ENCODE measurements at places on chromosomes 5 and 9.

- DNase-seq, result no peak
Measured at GRCh38 chr5:8676695-8677094, 807.7 kb downstream of the MTRR start.

- DNase-seq, result no peak
Measured at GRCh38 chr9:98870782-98871557, 63.5 kb downstream of the GALNT12 start.

DNA sequence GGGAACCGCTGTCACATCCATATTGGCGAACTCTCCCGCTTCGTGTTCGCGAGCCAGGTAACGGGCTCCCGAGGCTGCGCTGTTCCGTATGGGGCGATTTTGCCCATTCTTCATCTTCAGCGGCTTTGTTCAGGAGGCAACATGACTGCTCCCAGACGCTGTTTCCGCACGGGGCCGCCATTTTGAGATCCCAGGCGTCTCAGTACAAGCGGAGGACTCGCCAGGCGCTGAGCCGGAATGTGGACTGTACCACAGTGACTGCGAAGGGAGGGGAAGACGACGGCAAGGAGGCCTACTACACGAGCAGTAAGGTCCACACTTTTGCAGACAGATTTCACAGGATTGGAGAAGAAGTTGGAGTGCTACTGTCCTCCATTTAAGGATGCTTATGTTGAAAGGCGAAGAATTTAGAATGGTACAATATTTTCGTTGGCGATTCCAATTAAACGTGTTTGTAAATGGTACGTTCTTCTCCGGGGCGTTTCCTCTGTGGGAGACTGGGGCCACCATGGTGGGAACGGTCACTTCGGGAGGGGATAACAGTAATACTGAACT, 41.6 kb upstream of the ZNF300 start:
- DNase-seq, result no peak

- no peak for DNase-seq
Measured at GRCh38 chr9:92605224-92605623, 64.7 kb downstream of the IPPK start.

DNA sequence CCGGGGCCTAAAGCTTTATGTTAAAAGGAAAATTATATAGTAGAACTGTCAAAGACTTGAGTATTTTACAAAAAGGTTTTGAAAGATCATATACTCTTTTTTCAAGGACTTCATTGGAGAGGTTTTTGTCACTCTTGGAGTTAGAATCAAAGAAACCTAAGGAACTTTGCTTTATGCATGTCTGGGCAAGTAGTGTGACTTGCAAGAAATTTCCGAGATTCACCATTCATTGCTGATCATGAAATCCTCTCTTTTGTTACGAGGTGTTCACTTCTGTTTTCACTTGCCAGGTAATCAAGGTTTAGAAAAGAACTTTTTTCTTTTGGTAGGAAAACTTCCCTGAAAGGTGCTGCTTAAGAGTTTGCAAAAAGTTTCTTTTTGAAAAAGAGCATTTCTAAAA, 64.8 kb downstream of the NUP214 start:
- DNase-seq, result no peak

DNA sequence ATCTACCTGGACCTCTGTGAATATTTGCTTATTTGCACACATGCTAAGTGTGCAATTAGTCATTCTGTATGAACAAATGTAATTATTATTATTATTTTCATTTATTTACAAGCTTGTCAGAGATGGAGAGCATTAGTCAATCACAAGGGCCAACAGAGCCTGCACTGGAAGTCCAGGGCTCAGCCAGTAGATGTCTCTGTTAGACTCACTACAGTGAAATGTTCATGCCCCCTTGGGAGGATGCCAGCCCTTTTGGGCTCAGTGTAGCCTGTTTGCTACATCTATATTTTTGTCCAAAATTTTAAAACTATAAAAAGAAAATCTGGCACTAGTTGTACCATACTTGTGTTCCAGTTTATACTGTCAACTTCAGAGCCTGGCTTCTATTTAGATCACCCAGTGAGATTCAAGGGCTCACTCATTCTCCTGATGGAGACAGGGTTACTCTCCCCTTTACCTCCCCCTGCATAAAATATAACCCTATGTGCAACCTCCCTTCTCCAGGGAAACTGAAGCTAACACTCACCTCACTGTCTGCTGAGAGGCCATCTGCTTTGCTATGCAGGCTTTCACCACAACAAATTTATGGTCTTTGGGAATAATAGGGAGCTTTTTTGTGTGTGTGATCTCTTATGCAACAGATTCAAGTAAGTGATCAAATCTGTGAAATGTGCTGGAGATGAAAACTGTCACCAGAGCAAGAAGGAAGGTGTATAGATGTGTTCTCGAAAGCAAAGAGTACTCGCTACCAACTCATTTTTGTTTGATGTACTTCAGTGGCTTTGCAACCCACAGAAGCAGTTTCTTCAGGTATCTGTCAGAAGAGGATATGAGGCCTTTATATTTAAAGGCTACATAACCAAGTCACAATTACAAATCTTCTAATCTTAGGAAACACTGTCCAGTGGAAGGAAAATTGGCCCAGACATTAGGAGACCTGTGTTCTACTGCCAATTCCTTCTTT, 99.9 kb upstream of the TLE4 start:
- DNase-seq, result no peak

DNA sequence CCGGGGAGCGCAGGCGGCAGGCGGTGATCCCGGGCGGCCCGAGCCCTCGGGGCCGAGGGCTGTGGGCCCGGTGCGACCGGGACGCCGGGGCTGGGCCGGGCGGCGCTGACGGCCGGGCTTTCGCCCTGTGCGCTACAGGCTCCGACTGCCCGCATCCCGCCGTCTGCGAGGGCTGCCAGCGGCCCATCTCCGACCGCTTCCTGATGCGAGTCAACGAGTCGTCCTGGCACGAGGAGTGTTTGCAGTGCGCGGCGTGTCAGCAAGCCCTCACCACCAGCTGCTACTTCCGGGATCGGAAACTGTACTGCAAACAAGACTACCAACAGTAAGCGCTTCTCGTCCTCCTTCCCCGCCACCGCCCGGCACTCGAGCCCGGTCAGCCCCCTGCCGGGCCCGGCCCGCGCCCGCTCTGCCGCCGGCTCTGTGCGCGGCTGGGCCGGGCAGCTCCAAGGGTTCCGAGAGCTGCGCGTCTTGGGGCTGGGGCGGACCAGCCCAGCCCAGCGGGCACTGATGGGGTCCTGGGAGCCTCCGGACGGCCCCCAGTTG, 1.6 kb downstream of the LMX1B start:
- peak; percentile 66 for DNase-seq

- DNase-seq, result no peak
Measured at GRCh38 chr5:23466401-23466912, 41.0 kb upstream of the PRDM9 start.

Measured in NCI-H510A (cell line).